ENCODE measurements at places on chromosomes 5 and 9.

- peak; percentile 86 for DNase-seq
Measured at GRCh38 chr5:125050926-125051325, 304.5 kb upstream of the ZNF608 start.

GRCh38 chr9:33051144-33051543 lies 25.3 kb downstream of the SMU1 start:
- DNase-seq, result no peak

DNA sequence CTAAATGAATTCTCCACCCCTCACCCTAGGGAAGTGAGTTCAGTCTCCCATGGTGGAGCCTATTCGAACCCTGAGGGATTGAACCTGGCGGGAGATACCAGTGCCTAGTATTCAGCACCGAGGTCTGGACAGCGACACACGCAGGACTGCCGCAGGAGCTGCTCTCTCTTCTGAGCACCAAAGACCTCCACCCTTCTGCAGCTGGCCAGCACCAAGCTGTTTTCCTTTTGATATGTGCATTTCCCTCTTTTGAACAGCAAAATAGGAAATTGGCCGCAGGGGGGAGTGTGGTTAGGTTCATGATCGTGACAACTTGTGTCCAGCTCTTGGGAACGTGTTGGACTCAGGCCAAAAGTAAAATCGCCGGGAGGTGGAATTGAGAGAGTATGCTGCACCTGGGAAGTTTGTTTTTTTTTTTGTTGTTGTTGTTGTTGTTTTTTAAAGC lies 1.2 kb upstream of the PCSK1 start:
- DNase-seq, result peak; percentile 40

DNA sequence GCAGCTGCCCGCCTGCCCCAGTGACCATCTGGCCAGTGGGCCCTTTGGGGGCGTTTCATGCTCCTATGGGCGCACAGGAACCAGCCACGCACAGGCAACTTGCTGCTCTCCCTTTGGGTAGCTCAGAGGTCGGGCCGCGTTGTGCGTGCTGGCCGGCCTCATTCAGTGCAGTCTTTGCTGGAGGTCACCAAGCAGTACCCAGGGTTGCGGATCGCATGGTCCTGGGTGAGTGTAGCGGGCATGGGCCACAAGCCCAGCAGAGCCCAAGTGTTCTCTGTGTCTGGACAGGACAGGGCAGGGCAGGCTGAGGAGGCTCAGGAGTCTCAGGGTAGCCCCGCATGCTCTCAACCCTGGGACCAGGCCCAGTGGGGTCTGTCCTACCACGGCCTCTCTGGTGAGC lies 9.9 kb upstream of the MRNIP start:
- no peak for DNase-seq

GRCh38 chr9:95840074-95840473 lies 35.4 kb upstream of the ERCC6L2 start:
- no peak for DNase-seq

DNA sequence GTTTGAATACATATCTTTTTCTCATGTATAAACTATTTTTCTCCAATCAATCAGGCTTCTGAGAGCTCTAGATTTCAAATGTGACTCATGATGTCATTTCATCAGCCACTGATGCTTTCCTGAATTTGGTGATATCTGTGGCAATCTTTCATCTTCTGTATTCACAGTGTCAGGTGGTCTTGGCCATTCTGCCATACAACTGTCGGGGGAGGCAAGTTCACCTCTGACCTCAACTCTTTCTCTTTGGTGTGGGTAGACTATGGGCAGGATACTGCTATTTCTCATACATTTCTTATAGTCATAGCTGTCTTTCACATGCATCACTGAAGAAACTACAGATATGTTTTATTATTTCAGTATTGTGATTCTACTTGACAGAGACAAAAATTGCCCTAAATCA lies 414.1 kb upstream of the MEF2C start:
- no peak for DNase-seq

DNA sequence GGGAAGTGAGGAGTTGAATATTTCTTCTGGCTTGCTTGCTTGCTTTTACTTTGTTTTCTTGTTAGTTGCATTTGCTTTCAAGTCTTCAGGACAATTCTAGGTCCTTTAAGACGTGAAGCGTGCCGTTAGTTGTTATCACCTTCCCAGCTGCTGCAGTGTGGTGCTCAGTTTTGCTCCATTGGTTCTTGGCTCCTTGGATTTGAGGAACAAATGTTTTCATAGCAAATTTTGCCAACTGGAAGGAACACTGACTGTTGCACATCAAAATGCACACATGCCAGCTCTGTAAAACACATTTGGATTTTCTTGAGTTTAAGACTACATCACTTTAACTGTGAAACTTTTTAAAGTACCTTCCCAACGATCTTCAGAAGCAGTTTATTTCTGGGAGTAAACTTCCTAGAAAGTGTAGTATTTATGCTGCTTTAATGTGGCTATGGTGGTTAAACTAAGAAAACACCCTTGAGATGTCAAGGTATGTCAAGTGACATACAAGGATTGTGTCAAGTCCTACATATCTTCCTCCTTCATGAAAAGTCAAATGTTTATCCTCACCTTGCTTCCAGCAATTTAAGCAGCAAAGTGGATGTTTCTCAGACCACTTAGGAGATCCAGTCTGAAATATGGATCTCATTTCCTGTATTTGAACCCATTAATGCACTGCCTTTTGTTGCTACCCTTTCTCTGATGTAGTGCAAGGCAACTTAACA lies 24.9 kb downstream of the MOCS2 start:
- DNase-seq, result no peak

DNA sequence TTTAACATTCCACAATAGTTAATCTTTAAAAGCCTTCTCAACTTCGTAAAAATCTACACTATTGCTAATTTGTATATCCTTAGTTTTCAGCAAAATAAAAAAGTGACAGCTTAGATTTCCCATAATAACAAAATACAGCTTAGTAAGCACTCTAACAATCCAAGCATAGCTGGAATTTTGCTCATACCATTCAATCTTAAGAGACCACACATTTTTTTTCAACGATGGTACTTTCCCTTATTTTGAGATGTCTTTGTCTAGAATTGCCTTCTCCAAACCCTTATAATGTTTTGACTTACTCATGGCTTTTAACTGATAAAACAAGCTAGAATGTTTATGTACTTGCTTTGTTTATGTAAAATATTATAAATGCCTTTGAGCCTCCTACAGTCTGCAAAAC lies 65.6 kb downstream of the HOMER1 start:
- DNase-seq, result no peak

All from globus pallidus (tissue), 1 donor.